ENCODE measurements at places on chromosomes 2 and 18.

- DNase-seq, result no peak
Observed at GRCh38 chr2:83615511-83615910, 843.6 kb downstream of the SUCLG1 start.

- no peak for DNase-seq
Observed at GRCh38 chr2:20423847-20424246, 23.0 kb upstream of the RHOB start.

GRCh38 chr2:75010571-75010970, 52.1 kb downstream of the POLE4 start:
- no peak for DNase-seq

DNA sequence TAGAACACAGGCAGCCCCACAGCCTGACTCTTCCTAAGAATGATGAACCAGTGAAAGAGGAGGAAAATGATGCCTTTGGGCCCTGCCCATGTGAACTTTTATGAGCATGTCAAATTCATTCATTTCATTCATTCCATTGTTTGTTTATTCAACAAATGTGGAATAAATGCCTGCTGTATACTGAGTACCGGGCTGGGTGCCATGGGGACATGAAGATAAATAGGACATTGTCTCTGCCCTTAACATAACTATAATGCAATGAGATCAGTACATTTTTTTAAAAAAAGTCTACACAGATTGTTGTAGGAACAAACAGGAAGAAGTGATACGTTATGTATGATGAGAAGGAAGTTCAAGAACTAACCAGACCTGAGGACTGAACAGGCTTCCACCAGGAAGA, 14.7 kb downstream of the MREG start:
- no peak for DNase-seq
